ENCODE measurements at places on chromosomes 11 and 22.

DNA sequence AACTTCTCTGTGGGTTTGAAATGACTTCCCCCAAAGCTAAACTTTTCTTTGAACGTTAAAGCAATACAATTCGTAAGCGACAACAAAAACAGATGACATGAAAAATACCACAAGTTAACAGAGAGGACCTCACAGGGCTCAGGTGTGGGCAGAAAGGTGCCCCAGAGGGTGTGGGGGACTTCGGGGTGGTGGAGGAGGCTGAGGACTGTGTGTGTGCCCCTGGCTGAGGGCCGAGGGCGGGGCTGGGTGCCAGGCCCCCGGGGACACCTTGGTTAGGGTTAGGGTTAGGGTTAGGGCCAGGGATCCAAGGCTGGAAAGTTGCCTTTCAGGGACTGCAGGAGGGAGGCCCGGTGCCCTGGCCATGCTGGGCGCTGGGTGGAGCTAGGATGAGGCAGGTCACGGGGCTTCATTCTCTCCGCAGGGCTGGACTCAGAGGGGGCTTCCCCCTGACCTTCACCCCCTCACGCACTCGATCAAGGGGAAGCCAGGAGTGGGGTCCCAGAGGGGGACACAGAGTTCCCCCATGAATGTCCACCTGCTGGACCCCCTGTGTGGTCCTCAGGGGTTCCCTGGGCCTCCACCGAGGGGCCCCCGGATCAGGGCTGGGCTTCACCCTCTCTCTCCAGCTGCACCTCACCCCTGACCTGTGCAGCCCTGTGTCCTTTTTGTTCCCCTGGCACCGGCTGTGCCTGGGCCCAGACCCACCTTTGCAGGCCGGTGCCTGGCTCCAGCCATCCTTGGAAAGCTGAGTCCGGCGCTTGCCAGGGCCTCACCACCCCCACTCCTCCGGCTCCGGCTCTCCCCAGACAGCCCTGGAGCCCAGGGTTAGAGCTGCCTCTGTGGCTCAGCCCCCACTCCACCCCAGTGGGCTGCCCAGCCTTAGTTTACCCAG lies 7.0 kb downstream of the TNNI2 start:
- DNase-seq, result no peak

DNA sequence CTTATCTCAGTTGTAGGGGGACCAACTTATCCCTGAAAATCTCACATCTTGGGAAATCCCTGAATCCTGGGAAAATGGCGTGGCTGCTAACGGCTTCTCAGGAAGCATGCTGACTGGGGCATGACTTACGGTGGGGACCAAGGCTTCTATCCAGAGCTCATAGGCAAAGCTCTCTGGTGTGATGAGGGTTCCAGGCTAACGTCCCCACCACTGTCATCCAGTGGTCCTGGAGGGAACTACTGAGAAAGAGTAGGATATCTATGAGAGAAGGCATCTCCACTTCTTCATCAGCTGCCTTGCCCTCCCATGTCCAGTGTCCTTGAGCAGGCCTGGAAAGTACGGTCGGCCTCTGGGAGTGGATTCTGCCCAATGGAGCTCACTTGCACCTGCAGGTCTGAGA lies 210.4 kb upstream of the B3GAT1 start:
- DNase-seq, result no peak

GRCh38 chr11:67057205-67057672 lies 592 bp downstream of the RHOD start:
- DNase-seq, result no peak

DNA sequence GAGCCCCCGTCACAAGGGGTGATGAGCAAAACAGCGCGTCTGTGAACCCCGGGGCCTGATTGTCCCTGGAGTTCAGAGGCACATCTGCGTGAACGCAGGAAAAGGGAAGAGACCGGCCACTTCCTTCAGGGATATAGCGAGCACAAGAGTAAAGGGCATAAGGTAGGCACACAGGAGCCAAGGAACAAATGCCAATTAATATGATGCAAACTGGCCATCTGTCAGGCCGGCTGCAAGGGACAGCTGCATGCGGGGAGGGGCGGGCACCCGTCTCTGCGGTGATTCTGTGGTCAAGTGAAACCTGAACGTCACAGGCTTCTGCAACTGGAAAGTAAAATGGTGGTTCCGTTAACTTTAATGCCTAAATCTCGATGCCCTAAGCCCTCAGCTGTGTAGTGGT lies 64.7 kb downstream of the TRIM29 start:
- no peak for DNase-seq

GRCh38 chr11:22828373-22828772 lies 1.2 kb downstream of the SVIP start:
- no peak for DNase-seq

All from stimulated activated CD4-positive, alpha-beta T cell treated with anti-CD3 and anti-CD28 coated beads, Interleukin-12 subunit alpha, Interleukin-12 subunit beta, amount 100 ng/mL, for 4 hours (primary cell).